ENCODE measurements at places on chromosomes 12 and 14. TPM values are rescaled to one million over a fixed set of nuclear protein-coding genes. Genes with fewer than 3 reads are reported as not detected.

NABP2 gene
- total RNA-seq, result 18.8 TPM

DNA sequence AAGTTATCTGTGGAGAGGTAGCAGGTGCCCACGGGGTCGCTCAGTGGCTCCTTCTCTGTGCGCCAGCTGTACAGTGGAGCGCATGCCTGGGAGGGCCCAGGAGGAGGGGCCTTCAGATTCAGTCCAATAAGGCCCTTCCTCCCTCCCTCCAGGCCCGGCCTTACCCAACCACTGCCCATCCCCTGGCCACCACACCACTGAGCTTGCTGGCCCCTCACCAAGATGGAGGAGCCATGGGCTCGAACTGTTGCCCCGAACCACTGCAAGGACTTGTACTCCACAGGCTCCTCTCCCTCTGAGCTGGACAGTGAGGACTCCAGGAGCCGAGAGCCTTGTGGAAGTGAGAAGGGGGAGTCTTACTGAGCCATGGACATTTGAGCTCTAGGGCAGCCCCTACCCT is 9.8 kb downstream of the ITGA5 start:
- no peak for DNase-seq

DNA sequence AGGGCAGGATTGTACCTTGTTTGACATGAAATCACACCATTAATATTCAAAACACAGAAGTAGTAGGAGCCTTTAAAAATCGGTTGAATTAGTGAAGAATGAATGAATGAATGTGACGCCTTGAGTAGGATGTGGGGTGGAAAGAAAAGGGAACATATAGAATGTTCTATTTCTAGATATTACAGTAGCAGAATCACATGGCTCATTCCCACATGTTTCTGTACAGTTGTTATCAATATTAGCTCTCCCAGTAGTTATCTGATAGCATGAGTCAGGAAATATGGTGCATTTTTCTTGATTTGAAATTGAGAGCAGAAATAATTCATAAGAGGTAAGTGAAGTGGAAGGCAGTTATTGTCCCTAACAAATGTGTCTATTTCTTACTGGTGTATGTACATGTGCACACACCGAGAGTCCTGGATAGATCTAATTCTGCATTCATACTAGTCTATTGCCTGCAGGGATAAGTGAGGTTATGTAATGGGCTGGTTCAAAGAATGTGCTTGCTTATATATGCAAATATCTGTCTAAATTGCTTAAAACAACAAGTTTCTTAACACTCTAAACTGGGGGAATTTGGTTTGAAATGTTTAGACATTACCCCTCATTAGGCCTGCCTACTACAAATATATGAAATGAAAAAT is 245.4 kb downstream of the EFCAB11 start:
- no peak for DNase-seq

DNA sequence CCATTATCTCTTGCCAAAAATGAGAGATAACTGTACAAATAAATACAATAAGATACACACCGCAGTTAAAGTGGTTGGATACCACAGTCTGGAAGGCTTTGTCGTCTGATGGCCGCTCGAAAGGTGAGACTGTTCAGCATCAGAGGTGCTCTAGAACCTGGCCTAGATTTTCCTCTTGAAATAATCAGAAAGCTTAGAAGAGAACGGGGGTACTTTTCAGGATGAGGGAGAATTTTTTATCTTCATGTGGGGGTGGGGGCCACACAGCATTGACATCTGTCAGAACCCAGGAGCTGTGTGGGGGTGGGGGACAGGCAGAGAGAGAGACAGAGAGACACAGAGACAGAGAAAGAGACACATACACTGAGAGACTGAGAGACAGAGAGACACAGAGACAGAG is 90.5 kb downstream of the GALNT9 start:
- no peak for DNase-seq

GRCh38 chr14:23793532-23793931 is 157.4 kb downstream of the DHRS2 start:
- no peak for DNase-seq

DNA sequence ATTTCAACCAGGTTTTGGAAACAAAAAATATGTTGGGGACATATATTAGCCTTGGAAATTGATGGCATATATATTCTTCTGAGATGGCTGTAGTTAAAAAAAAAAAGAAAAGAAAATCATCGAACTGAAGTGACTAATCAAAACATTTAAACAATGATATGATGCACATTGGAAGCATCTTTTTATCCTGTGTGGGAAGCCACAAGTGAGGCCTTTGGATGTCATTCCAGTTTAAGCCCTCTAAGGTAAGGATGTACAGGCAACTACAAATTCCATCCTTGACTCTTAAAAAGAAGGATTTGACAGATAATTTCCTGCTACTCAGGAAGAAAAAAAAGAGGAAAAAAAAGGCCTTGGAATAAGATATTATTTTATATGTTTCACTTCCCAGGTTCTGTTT is 9.6 kb upstream of the PTPRB start:
- DNase-seq, result no peak

DNA sequence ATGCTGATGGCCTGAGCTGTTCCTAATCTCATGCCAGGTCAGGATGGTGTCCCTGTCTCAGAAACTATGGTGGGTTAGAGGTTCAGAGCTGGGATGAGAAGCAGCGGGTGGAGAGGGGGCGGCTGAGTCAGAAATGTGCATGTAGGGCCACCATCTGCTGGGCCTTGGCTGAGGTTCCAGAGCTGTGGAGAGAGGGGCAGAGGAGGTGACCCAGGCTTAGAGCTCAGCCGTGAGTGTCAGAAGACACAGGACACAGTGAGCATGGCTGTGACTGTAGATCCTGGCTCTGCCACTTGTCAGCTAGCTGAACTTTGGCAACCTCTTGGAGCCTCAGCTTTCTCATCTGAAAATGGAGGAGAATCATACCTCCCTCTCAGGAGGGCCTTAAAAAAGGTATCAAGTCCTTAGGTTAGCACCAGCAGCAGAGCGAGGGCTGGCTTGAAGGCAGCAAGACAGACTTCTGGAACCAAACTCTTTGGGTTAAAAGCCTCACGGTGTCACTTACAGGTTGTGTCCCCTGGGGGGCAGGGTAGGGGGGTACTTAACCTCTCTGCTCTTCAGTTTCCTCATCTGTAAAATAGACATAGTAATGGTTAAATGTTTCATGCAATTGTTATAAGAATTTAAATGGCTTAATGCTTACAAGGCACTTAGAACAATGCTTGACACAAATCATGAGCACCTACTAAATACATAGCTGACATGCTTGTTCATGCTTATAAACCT is 34.8 kb downstream of the TMEM229B start:
- no peak for DNase-seq

GRCh38 chr12:93772003-93772700 is 95.0 kb downstream of the CRADD start:
- no peak for DNase-seq

DNA sequence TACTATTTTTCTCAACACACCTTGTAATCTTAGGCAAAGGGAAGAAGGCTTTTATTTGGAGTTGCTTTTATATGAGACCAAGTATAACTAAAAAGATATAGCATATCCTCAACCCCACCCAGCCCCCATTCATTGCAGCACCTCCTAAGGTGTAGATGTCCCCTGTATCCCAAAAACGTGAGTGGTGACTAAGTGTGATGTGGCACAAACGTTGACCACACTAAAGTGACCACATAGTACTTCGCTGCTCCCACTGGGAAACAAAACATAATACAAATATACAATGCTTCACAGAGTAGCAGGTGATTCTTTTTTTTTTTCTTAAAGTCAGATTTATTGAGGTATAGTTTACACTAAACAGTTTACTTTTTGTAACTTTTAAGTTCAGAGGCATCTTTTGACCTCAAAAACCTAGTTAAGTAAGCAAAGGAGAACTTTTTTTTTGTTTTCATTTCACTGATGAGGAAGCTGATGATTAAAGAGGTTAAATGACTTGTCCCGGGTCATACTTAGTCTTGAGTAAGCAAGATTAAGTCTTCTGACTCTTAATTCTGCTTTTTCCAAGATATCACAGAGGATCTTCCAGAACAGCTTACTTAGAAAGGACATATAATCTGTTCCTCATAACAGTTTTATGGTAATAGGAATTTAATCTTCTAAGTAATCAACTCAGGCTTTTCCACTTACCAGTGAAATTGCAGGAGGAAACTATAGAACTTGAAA is 245.2 kb upstream of the PLEKHG7 start:
- DNase-seq, result no peak

DNA sequence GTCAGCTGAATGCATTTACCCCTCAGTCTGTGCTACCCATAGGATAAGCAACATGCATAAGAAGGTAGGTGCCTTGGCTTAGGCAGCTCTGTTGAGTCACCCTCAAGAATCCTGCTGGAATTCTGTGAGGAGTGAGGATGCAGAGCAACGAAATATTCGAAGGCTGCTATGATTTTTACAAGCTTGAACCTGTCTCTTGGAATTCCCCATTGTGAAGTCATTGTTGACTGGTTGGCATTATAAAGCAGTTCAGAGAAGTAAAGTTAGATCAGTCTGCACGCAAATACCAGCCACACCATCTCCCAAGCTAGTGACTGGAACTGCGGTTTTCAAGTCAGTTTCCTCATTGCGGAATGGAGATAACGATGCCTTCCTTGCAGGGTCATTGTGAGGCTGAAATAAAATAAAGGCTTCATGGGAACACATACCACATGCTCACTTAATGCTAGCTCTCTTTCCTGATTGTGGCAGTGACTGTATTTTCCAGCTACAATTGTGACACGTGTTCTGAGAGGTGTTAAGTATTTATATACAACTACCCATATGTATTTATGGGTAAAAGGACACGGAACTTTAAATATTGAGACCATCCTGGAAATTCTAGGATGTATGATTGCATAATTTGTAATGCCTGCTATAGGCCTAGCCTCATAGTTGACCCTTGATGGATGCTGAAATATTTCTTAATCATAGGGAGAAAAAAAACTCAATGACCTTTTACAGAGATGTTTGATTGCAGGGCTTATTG is 96.7 kb downstream of the ETV6 start:
- DNase-seq, result no peak

GRCh38 chr12:89166121-89166520 is 186.2 kb downstream of the DUSP6 start:
- DNase-seq, result no peak

- no peak for DNase-seq
Measured at GRCh38 chr12:120242971-120243699, 22.4 kb downstream of the PXN start.

All from Right ventricle myocardium superior (tissue), 1 donor.